Ascending aorta (tissue), 2 donors: ENCODE measurements at places on chromosomes 2 and 18.
A peak's percentile ranks its signal among the peaks of the same experiment; 100 is the strongest.

GRCh38 chr2:45191146-45191863 lies 182.1 kb upstream of the SIX2 start:
- no peak for DNase-seq

GRCh38 chr2:175181877-175182308 lies 383 bp upstream of the ATP5MC3 start:
- no peak for DNase-seq

- no peak for DNase-seq
These were observed 27.2 kb downstream of the CDKL4 start for GRCh38 chr2:39216346-39217191.

DNA sequence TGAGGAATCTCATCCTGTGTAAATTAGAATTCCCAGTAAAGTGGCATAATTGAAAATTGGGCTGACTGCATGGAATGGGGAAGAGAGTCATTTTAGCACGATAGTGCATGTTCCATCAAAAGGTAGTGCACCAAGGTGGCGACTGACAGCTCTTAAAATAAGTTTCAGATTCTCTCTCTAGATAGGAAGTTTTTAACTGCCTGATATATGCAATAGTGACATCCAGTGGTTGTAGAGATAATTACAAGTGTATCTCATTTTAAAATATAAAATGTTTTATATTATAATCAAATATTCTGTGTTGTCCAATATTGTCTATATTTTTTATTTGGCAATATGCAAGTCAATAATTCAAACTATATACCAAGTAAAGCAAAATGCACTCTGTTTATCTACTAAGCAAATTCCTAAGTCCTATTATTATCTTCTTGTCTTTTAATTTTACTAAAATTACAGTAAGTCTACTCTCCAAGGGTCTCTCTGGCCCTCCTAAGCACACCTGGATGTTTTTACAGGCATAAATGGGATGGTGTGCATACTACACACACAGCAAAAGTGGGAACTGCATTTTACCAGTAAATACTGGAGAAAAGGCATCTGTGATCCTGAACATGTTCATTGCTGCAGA lies 397.7 kb upstream of the HNRNPA3 start:
- DNase-seq, result no peak

DNA sequence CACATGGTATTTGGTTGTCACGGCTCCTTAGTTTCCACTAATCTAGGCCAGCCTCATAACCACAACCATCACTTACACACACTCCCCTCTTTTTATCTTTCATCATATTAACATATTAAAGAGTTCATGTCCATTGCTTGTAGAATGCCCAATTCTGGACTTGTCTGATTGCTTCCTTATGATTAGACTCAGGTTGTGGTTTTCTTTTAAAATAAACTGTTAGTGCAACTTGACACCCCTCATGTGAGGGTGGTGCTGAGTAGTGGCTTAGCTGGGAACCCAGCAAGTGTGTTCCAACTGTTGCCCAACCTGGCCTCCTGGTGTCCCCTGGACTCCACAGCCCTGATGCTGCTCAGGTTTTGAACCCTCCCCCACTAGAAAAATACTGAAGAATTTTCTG lies 20.1 kb upstream of the CD207 start:
- no peak for DNase-seq

- no peak for DNase-seq
These were observed 249.9 kb upstream of the EPAS1 start for GRCh38 chr2:46047290-46047689.

DNA sequence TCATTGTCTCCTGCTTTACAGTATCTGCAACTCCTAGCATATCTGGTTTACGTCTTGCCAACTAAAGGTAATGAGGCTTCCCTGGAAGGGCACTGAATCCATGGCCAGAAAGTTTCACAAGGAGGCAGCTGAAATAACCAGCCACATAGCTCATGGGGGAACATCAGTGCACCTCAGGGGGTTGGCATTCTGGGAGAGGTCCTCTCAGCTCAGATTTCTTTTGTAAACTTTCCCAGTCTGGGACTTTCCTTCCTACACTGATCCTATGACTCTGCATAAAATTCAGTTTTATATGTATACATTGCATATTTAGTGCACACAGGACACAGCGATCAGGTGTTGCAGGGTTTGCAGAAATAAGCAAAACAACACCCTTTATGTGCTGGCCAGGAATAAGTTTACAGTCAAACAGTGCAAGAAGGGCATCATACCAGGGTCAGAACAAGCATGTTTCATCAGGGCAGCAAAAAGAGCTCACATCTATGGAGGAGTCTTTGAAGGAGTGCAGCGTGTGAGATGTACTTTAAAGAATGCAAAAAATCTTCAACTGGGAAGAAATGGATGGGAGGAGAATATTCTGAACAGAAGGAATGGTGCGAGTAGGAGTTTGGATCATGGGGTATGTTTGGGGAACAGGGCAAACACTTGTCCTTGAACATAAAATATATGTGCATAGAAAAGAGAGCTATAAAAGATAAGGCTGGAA lies 240.6 kb upstream of the RAB12 start:
- DNase-seq, result no peak

GRCh38 chr2:192215096-192215877 lies 20.6 kb upstream of the TMEFF2 start:
- no peak for DNase-seq

- DNase-seq, result peak; percentile 70
These were observed 1.9 kb upstream of the NABP1 start for GRCh38 chr2:191675807-191676721.

DNA sequence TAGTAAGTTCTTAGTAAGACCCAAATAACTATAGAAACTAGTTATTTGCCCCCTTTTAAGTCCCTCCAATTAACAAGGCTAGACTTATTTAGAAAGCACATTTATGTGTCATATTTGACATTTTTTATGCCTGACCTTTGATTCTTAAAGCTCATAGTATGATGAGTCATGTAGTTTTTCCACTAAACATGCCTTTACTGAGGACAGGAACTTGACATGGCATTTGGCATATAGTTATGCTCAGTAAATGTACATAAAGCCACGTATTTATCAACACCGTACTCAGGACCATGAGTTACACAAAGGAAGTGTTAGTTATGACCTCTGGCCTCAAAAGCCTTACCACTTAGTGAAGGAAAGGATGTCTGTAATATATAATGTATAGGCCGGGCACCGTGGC lies 78.9 kb downstream of the GNAL start:
- DNase-seq, result no peak

DNA sequence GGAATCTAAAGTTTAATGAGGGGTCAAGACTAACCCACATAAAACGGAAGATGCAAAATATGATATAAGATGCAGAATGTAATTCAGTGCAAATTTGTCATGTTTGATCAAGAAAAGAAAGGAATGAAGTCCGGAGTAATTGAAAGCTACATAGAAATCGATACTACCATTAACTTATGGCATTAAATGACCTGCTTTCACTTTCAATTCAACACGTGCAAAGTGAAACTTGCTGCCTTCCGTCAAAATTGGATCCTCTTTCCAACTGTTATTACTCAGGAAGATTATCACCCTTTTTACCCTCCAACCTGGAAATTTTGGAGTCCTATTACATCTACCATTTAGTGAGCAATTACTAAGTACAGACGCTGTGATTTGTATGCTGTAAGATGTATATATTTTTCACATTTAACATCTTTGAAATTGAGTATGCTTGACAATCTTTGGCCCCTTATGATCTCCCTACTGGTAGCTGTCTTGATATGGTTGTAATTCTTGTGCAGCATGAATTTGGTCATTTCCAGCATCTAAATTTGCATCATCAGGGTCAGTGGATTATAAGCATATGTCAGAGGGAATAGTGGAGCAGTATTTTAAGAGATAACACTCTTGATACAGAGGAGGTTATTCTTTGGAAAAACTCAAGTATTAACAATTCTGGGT lies 18.6 kb downstream of the UNC80 start:
- DNase-seq, result no peak

DNA sequence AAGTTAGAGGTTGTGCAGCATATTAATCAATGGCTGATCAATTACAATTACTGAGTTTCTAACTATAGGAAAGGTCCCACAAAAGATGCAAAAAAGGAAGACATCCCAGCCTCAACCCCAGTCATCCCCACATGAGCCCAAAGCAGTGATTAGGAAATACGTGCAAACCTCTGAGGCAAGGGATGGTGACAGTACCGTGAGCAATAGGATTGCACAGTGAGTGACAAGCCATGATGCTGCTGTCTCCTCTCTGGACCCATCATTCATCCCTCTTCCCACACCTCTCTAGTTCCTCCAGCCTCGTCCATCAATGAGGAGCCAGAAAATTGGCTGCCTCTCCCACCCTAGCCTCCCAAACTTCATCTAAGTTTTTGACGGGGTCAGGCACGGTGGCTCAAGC lies 4.0 kb upstream of the SLC11A1 start:
- no peak for DNase-seq

GRCh38 chr2:101038455-101039255 lies 36.6 kb downstream of the RPL31 start:
- no peak for DNase-seq
